HuH-7.5 (cell line): ENCODE measurements at places on chromosomes 2 and 18.

DNA sequence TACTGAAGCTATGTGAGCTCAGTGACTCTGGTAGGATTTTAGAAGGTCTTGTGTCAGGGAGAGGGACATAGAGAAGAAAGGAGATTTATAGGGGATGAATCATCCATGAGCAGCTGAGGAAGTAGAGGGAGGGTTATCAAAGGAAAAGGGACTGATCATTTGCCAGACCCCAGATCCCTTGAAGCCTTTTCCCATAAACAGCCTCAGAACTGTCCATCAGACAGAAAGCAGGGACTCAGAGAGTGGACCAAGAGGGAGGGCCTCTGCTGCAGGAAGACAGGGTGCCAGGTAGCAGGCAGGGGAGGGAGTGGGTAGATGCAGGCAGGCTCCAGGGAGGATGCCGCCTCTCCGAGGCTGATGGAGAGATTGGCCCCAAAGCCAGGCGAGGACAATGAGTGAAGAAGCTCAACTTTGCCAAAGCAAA lies 133.9 kb downstream of the TNS1 start:
- DNase-seq: no peak

DNA sequence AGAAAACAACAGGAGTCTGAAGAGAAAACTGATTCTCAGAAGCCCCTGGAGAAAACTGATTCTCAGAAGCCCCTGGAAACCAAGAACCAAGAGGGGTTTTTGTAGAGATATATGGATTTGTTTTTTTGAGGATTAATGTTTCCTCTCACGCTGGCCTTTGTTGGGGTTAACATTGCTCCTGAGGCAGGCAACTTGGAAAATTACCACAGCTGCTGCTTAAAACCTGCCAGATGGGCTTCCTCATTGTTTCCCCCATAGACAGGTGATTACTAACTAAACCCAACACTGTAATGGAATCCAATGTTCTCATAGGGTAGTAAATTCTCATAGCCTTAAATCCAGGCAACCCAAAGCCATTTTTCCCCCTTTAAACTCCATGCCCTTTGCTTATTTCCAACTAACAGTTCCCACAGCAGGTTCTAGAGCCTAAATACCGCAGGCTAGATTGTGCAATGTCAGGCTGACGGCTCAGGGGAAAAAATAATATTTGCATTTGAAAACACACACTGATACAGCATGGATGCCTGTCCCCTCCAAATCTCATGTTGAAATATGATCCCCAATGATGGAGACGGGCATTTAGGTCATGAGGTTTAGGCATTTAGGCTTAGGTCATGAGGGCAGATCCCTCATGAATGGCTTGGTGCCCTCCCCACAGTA lies 272.3 kb upstream of the PKDCC start:
- no peak for DNase-seq

DNA sequence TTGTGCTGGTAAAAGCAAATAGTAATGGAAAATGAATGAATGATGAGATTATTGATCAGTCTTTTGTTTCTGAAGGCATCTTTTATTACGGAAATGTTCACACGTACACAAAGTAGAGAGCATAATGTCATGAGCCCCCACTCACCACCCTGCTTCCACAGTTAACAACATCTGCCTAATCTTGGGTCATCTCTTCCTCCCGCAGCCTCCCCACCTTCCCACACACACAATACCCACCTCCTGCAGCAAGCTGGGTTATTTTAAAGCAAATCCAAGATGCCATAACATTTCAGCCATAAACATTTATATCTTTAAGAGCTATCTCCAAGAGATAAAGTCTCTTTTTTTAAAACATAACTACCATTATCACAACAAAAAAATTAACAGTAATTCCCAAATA lies 36.3 kb downstream of the CYP27C1 start:
- no peak for DNase-seq

DNA sequence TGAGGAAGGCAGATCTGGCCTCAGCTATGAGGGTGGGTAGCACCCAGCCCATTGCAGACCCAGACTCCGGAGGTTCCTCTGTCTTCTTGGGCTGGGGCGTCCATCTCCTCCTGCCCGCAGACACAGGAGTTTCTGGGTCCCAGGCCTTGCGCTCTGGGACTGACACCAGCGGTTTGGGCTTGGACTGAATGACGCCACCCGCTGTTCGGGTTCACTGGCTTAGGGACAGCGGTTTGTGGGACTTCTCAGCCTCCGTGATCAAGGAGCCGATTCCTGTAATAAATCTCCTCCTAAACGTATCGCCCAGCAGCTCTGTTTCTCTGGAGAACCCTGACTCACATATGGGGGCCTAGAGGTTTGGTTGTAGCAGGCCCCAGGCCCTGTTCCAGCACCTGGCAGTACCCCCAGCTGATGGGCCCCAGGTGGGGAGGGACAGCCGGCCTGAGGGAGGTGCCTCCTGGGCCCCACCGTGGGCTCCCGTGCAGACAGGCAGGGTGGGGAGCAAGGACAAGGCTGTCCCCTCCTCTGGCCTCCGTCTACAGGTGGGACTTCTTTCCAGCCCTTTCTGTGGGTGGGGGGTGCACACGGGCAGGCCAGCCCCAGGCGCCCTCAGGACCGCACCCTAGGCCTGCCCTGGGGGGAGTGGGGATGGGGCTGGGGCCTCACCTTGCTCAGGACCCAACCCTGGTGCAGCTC lies 4.5 kb upstream of the AQP12A start:
- no peak for DNase-seq

DNA sequence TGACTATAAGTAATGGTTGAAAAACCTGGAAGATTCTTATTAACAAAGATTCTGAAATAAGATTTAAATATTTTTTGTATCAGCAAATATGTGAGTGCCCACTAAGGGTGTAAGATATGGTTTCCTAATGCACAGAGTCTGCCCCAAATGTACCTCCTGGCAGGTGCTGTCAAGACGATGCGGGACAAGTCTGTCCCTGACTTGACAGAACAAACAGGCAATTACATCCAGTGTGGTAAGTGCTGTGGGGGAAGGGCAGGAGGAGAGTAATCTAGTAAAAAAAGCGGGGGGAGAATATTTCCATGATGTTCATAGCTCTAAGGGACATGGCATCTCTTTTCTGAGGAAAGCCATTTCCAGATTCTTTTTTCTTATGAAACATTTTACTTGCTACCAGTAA lies 127.5 kb downstream of the COL4A4 start:
- DNase-seq: no peak

GRCh38 chr2:196130039-196130825 lies 41.1 kb downstream of the STK17B start:
- no peak for DNase-seq

DNA sequence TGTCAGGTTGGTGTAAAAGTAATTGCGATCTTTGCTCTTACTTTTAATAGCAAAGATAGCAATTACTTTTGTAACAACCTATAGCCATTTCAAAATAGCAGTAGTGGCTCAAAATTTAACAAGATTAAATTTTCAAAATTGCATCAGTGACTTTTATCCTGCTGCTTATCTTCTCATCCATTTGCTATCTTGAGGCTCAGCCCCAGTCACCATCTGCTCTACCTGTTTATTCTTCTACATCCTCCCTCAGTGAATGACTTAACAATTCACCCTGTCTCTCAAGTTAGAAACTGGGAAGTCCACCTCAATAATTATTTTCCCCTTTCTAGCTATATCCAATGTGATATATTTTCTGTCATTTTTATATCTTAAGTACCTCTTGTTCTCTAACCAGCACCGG lies 148.6 kb upstream of the ZNF804A start:
- no peak for DNase-seq

DNA sequence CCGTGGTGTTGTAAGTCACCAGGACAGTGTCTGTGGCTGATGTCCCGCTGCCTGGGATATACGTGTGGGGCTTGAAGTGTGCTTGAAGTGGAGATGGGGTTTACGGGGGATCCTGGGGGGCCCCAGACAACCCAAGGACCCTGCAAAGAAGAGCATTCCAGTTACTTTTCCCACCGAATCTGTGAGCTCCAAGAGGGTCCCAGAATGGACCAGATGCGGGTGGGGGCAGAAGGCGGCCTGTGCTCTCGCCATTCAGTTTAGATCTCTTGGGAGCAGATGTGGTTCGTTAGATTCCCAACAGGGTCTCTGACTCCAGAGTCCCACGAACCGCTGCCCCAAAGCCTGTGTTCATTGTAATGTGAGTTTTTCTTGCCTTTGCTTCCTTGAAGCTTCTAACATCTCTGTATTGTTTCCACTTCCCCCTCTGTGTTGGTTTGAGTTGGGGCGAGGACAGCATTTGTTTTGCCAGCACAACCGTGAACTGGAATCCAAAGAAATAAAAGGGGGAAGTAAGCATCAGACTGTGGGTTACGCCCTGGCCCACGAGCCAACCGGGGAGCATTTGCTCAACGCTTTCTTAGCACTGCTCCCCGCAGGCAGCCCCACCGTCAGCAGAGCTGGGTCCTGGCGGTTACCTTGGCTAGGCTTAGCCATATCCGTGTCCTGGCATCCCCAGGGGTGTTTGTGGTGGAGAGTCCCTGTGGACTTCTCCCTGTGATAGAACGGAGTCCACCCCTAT lies 92.1 kb downstream of the SH3BP4 start:
- DNase-seq: no peak

DNA sequence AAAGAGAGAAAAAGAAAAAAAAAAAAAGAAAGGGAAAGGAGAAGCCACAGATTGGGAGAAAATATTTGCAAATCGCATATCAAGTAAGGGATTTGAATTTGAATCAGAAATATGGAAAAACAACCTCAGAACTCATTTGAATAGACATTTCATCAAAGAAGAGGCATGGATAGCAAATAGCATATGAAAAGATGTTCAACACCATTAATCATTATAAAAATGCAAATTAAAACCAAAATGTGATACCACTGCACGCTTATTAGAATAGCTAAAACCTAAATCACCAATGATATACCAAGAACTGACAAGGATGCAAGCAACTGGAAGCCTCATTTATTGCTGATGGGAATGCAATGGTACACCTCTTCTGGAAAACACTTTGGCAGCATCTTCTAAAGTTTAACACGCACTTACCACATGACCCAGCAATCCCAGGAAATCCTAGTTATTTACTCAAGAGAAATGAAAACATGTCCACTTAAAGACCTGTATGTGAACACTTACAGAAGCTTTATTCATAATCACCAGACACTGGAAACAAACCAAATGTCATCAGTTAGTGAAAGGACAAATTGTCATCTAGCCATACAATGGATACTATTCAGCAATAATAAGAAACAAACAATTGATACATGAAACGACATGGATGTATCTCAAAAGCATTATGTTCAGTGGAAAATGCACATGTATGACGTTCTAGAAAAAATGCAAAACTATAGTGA lies 10.3 kb downstream of the DNER start:
- DNase-seq: no peak

DNA sequence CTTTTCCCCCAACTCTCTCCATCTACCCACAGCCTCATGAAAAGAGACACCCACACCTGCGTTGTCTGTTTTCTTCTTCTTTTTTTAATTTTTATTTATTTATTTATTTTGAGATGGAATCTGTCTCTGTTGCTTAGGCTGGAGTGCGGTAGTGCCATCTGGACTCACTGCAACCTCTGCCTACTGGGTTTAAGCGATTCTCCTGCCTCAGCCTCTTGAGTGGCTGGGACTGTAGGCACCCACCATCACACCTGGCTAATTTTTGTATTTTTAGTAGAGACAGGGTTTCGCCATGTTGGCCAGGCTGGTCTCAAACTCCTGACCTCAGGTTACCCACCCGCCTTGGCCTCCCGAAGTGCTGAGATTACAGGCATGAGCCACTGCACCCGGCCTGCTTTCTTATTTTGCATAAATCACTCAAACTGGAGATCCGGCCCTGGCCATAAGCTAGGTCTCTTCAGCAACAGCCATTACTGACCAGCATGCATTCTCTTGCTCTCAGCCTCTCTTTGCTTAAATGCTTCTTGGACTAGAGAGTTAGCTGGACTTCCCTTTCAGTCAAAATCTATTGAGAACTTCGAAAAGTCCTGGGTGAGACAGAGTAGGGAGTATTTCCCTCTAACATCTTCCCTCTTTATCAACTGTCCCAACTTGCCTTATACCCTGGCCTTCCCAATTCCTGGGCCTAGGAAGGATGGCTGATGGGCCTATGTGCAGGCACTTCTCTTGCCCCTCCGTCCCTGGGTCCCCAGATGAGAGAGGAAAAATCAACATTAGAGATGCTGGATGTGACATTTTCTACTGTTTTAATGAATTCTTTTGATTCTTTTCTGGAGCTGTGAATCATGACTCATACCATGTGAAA lies 27.3 kb downstream of the MYCN start:
- no peak for DNase-seq

DNA sequence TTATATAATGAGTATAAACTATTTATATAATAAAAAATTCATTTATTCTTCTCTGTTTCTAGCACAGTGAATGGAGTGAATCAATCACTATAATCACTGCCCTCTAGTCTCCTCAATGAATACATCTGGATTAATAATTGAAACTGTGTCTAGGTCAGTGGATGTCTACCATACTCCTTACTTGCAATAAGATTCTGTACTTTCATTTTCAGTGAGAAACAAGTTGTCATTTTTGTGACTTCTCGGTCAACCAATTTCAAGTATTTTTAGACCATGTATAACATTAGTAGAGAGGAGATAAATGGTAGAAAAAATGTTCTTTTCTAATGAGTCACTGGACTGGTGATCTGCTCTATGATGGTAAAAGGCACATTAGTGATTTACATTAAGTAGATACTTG lies 799.6 kb upstream of the CHAC2 start:
- no peak for DNase-seq

GRCh38 chr2:186126181-186126580 lies 359.9 kb upstream of the ZC3H15 start:
- DNase-seq: no peak

GRCh38 chr2:69961496-69961895 lies at the start of gene ASPRV1:
TSS of gene ASPRV1 (minus strand) at chr2:69961631. CDS start at chr2:69961436, 195 bp downstream.
- no peak for DNase-seq

- DNase-seq: no peak
Measured at GRCh38 chr2:45554073-45554741, 56.9 kb downstream of the SRBD1 start.

DNA sequence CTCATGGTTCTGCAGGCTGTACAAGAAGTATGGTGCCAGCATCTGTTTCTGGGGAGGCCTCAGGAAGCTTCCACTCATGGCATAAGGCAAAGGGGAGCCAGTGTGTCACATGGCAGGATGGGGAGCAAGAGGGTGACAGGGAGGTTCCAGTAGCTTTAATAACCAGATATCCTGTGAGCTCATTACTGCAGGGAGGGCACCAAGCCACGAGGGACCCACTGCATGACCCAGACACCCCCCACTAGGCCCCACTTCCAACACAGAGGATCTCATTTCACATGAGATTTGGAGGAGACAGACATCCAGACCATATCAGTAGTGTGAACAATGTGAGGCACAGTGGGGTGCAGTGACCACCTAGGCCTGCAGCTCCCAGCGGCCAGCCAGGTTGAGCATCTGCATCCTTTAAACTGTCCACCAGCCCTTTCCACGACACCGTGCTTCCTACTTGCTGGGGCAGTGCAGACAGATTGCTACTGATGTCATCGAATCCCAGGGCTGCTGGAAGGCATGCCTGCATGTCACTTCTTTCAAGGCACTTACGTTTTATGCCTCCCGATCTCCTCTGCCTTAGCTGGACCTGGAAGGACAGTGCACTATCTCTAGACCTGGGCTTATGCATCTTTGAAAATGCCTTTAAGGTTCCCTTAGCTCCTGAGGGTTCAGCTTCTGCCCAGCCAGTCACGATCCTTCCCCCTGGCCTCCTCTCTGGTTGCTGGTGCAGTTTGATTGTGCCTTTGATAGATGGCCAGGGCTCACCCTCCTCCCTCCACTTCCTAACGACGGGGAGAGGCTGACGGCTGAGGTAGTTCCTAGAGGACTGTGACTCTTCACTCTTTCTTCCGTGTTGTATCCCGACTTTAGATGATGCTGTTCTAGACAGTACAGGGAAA lies 174.3 kb downstream of the FAM210A start:
- DNase-seq: no peak

GRCh38 chr2:70936165-70936978 lies 672 bp downstream of the ATP6V1B1 start:
- DNase-seq: no peak
